ENCODE measurements at places on chromosomes 12 and 14. TPM values are rescaled to one million over a fixed set of nuclear protein-coding genes. Genes with fewer than 3 reads are reported as not detected.

- no peak for DNase-seq
Observed at GRCh38 chr12:4330203-4330602, 9.2 kb downstream of the TIGAR start.

LMNTD1 gene
- not detected for polyA plus RNA-seq

CAPZA3 gene
- 0.16 TPM for polyA plus RNA-seq

GRCh38 chr12:110742718-110743570 lies at the start of gene PPP1CC:
TSS of gene PPP1CC (minus strand) at chr12:110742891. CDS start at chr12:110742707, 184 bp downstream.
- peak; percentile 83 for DNase-seq

GRCh38 chr12:124466216-124467128 lies 100.9 kb downstream of the NCOR2 start:
- DNase-seq, result no peak

DNA sequence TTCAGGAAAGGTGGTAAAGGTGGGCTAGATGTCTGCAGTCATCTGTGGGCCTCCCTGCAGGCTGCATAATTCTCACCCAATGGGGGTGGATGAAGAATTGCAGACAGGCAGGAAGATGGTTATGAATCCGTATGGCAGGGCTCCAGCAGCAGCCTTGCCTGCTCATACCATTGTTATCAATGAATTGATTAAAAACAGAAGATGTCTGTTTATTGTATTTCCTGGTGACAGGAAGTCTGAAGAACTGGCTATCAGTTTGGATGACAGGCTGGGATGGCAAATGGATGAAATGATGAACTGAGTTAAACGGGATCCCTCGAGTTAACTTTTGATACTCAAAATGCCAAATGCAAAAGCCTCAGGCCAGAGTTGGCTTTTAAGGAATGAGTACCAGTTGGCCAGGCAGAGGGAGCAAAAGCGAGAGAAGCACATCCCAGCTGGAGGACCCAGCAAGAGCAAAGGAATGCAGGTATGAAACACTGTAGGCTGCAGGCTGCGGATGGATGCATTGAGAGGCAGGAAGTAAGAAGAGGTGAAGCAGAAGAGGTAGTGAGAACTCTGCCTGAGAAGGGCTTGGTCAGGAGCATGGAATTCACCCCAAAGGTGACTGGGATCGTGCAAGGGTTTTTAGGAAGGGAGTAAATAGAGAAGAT lies 550.0 kb upstream of the TBX3 start:
- DNase-seq, result no peak

- DNase-seq, result no peak
Observed at GRCh38 chr12:7242176-7243101, 53.0 kb downstream of the PEX5 start.

CLEC6A gene
- polyA plus RNA-seq, result 0.10 TPM

WNT1 gene
- polyA plus RNA-seq, result not detected

PTMS gene
- polyA plus RNA-seq, result 540 TPM

DNA sequence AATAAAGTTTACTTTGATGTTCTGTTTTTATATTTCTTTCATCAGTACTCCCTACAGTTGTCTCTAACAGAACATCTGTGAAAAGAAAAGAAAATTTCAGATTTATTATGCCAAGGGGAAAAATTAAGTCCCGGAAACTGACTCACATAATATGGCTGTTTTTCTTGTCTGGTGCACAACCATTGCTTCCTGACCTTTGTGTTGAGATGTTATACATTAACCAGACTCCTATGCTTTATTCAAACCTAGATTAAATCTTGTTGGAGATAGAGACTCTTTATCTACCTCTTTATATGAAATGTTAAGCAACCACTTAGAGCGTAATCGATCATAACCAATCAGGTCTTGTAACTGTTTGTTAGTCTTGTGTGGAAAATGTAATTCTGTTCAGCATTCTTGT lies 37.6 kb upstream of the BICD1 start:
- no peak for DNase-seq

SMIM41 gene
- 0.30 TPM for polyA plus RNA-seq

DNA sequence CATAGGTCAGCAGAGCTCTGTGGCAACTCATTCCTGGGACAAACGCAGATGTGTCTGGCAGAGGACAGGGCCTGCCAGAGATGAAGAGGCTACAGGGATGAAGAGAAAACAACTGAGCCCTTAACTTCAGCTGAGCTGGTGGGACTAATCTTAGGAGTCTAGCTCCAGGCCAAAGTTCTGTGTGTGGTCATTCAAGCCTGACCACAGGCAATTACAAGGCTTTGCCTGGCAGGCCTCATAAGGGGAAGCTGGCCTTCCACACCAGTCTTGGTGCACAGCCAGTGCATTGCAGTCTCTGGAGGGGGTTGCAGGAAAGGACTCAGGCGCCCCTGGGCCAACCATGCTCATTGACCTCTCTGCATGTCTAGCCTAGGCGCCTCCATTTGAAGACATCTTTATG lies 127.6 kb upstream of the DAAM1 start:
- no peak for DNase-seq

DNA sequence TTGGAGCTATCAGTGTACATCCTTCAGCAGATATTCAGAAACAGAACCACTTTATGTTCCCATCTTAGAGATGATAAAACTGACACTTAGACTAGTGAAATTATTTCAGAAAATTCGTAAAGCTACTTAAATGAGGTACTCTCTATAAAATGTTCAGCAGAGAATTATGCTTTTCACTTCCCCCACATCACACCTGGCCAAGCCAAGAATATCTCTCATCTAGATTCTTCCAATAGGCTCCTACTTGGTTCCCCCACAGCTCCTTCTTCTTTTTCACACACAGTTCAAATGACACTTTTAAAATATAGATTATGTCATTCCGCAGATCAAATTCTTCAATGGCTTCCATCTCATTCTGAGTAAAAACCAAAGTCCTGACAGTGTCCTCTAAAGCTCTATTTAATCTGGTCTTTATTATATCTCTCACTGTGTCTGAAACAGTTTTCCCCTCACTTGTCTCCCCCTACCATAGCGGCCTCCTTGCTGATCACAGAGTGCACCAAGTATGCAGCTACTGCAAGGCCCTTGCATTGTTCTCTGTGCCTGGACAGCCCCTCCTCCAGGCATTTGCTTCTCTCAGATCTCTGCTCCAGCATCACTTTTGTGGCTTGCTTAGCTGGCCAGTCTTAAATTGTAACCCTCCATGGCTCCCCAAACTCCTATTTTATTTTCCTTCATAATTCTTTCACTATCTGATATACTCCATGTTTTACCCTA lies 736.8 kb upstream of the USP15 start:
- no peak for DNase-seq

Data from right renal pelvis (tissue), 4 donors.